GM23248 (cell line): ENCODE measurements at places on chromosomes 2 and 18.

DNA sequence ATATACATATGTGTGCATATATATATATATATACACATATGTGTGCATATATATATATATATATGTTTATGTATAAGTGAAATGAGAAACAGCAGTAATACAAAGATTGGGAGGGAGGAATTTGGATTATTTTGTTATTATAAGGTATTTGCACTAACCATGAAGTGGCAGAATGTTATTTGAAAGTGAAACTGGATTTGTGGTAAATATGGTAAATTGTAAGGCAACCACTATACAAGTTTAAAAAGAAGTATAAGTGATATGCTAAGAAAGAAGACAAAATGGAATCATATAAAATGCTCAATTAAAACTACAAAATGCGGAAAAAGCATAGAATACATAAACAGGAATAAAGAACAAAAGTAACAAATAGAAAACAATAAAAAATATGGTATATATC, 37.5 kb downstream of the FBXO15 start:
- no peak for DNase-seq

DNA sequence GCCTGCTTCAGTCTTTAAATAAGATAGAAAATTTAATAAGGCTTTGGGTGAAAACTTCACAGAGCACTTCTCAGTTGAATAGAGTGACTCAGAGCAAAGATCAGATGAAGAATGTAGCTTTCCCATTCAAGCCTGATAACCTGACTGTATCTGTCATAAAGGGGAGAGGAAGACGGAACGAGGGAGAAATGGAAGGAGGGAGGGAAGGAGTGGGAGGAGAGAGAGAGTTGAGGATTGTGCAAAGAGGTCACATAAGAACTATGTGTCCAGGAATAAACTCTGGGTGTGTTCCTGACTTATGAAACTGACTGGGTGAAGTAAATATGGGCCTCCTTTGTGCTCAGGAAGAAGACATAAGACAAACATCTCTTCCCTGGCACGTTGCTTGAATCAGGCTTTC, 385.5 kb downstream of the LPIN1 start:
- DNase-seq: peak; percentile 50

DNA sequence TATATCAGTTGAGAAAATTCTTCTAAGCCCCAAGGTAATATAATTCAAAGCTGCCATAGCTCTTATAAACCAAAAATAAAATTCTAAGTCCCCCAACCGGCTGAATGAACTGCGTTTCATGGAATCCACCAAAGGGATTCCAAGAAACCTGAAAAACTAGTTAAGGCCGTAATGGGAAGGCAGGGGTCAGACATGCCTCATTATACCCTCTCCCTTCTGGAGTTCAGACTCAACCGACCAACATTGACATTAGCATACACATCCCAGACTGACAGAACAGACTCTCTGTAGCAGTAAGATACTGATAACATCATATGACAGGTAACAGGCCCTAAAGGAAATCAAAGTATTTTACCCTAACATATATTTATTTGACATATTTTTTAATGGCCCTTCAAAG, 31.4 kb upstream of the PHLPP1 start:
- DNase-seq: no peak

GRCh38 chr2:42510191-42510590, 16.4 kb upstream of the KCNG3 start:
- no peak for DNase-seq

- DNase-seq: no peak
Observed at GRCh38 chr2:18404708-18405107, 155.7 kb downstream of the RDH14 start.

- DNase-seq: no peak
Observed at GRCh38 chr18:36015629-36016028, 43.1 kb downstream of the RMP24 start.

DNA sequence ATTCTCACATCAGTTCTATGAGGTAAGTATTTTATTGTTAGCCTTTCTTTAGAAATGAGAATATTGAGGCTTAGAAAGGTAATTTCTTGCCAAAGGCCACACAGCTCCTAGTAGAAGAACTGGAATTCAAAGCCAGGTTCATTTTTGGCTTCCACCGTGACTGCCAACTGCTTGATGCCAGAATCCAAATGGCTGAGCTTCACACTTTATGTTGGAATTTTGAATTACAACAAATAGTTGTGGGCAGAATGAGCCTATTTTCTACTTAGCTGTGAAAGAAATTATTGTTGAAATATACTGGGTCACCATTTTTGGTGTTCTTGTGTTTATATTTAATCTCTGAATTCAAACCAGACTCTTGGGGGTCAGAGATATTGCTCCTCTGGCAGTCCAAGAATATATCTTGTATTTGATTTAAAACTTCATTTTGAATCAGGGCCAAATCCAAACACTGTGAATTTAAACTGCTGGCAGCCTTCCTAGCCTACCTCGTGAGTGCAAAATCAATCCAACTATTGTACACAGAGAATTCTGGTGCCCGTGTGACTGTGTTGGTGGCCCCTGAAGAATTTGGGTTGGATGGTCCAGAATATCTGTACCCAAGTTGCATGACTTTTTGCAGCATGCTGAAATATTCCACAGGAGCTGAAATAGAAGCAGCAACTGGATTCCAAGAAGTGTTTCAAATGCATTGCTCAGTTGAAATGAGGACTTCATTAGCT, 35.6 kb upstream of the LPIN1 start:
- DNase-seq: no peak

GRCh38 chr2:208253600-208254117, 1.2 kb downstream of the IDH1 start:
- DNase-seq: peak; percentile 19

- DNase-seq: peak; percentile 17
Observed at GRCh38 chr2:57701391-57701791, 345.2 kb upstream of the VRK2 start.

DNA sequence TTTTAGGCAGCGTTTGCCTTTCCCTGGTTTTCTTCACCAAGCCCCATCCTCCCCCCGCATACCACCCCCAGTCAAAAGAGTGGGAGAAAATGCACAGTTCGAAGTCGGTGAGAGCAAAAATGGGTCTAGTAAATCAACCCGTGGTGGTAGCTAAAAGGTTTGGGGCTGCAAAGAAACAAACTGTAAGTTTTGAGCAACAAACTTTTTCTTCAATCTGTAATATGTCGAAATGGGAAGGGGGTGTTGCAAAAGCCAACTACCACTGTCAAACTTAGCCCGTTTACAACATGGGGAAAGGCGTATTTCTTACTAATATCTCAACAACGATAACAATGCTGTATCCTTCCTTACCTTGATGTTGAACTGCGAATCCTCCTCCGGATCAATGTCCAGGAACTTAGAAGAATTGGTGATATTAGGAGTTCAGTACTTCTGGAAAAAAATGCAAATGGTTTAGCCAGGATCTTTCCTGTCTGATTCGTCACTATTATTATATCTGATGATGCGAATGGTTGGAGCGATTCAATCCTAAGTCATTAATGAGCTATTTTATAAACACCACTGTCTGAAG, 2.4 kb upstream of the SATB2 start:
- peak; percentile 65 for DNase-seq
